ENCODE measurements at places on chromosomes 3 and 15.

GRCh38 chr15:77627067-77627466, 5.6 kb downstream of the LINGO1 start:
- DNase-seq = no peak

GRCh38 chr15:68537097-68537496, 41.7 kb upstream of the CORO2B start:
- DNase-seq = no peak

DNA sequence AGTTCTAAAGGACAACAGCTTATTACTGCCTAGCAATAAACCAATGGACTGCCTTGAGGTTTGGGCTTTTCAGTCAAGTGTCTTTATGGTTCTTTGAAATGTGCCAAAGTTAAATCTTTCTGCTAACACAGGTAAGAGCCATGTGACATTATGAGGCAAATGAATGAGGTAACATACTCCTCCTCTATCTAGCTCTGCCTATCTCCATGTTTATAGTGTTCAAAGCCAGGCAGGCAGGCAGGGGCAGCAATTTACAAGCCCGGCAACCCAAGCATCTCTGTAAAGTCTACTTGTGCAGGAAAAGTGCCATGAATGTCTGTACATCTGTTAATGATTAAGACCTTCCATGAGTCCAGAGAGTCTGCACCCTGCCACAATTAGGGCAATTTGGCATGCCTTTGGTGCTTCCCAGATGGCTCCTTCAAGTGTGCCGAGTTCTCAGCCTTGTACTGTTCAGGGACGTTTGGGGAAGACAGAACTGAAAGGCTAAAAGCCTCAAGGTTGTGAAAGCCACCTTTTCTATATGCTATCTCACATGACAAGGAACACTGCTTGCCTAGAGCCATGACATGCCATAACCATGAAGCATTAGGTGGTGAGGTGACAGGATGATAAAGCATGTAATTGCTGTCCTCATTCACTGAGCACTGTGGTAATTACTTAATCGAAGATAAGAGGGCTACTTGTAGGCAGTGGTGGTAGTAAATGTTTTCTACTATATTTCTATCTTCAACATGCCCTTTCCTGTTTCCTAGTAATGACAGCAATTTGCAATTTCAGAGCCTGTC, 41.4 kb upstream of the EIF1B start:
- no peak for DNase-seq

DNA sequence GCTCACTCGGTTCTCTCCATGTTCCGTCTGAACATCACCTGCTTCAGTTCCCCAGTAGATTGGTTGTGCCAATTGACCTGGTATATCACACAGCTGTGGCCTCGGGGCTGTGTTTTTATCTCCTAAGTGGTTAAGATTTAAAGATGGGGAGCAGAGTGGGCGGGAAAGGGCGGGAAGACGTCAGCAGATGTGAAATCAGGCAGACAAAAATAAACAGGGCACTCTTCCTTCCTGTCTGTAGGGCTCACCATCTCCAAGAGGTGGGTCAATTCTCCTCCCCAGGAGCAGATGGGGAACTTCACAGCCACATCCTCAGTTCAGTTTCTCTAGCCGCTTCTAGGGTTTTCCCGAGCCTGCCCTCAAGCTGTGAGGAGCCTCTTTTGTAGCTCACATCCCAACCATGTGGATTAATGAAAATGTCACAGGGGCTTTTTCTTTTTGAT, 26.8 kb upstream of the LIMD1 start:
- no peak for DNase-seq

DNA sequence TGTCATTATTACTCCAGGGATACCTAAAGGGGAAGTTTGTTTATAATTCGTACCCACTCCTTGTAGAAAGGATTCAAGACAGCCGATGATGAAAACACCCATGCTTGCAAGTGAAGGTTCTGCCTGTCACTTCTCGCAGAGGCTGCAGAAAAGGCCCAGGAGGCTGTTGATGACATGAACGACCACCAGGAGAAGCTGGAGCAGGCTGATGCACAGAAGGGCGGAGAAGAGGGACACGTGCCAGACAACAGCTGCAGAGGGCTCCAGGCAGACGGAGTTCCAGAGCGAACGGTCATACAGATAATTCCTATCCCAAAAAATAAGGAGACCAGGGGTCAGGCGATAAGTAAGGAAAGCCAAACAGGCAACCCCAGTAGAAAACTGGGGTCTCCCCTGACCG, 5.7 kb upstream of the DYNLT2B start:
- DNase-seq = peak; percentile 39

- DNase-seq = no peak
Measured at GRCh38 chr15:68051109-68051508, 3.0 kb upstream of the PIAS1 start.

DNA sequence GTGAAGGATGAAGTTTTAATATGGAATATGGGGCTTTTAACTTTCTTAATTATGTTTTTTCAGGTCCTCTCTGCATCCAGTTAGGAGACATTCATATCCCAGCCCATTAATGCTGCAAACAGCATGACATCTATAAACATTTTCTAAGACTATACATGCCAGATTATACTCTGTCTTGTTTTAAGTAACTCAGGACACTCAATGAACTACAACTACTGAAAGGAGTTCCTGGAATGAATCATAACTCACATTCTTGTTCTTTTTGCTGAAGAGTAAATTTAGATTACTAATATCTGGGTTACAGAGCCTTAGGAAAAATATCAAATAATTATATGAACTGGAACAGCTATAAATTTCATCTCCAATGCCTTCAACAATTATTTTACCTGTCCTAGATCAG, 167.4 kb downstream of the STAG1 start:
- no peak for DNase-seq

DNA sequence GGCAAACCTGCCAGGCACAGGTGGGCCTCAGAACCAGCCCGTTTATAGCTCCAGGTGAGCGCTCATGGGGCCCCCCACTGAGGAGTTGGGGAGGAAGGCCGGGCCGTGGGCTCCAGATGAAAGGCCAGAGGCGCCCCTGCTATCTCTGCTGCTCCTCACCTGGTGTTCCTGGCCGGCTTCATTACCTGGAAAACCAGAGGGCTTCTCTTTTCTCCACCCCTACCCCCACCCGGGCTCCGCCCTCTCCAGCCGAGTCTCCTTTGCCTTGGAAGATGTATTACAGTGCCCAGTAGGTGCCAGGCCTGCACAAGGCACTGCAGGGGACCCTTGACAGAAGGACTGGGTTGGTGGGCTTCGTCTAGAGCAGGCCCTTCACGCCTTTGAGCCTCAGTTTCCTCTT, 111.4 kb downstream of the WNT7A start:
- DNase-seq = no peak

DNA sequence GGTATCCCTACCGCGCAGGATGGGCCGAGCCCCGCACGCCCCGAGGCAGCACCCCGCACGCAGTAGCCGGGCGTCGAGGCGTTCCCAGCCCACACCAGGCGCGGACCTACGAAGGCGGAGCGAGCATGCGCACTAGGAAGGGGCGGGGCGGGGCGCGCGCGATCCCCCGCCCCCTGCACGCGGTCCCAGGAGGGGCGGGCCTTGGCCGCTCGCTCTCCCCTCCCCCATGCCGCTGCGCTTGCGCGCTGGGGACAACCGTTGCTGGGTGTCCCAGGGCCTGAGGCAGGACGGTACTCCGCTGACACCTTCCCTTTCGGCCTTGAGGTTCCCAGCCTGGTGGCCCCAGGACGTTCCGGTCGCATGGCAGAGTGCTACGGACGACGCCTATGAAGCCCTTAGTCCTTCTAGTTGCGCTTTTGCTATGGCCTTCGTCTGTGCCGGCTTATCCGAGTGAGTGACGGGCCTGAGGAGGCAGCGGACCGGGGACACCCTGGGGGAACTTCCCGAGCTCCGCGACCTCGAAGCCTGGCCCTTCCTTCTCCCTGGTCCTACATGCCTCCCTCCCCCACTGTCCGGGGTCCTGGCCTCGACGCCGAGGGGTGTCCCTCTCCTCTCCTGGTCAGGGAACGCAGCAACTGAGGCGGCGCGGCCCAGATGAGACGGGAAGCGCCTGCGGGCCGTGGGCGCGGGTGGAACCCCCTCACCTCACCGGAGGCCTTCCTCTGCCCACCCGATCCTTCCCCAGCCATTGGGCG, at the start of gene SPESP1:
TSS of gene SPESP1 (plus strand) at position 258 of the 755 bp plus-strand sequence. CDS start at position 387, 129 bp downstream.
- DNase-seq = no peak

GRCh38 chr3:52004163-52004787, 8.6 kb upstream of the RPL29 start:
- peak; percentile 48 for DNase-seq

DNA sequence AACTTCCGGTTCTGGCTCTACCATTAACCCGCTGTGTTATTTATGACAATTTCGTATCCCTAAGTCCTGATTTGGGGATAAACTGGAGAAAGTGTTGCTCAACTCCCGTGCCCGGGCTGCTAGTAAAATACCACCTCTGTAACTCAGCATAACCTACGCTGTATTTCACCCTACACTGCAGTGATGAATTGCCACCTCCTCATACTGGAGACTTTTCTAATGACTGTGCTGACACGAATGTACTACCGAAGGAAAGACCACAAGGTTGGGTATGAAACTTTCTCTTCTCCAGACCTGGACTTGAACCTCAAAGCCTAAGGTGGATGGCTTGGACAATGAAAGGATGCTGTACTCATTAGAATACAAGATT, 16.5 kb downstream of the SLC51A start:
- no peak for DNase-seq

GRCh38 chr3:32794487-32795308, 23.1 kb upstream of the TRIM71 start:
- no peak for DNase-seq

- DNase-seq = no peak
Measured at GRCh38 chr3:128495435-128495970, 2.5 kb upstream of the GATA2 start.

GRCh38 chr3:173238091-173238490, 97.1 kb upstream of the SPATA16 start:
- no peak for DNase-seq

GRCh38 chr15:34355241-34355640, 11.8 kb downstream of the LPCAT4 start:
- no peak for DNase-seq

- no peak for DNase-seq
Measured at GRCh38 chr3:148757238-148758215, 59.8 kb downstream of the AGTR1 start.
